ENCODE measurements at places on chromosomes 12 and 14.

DNA sequence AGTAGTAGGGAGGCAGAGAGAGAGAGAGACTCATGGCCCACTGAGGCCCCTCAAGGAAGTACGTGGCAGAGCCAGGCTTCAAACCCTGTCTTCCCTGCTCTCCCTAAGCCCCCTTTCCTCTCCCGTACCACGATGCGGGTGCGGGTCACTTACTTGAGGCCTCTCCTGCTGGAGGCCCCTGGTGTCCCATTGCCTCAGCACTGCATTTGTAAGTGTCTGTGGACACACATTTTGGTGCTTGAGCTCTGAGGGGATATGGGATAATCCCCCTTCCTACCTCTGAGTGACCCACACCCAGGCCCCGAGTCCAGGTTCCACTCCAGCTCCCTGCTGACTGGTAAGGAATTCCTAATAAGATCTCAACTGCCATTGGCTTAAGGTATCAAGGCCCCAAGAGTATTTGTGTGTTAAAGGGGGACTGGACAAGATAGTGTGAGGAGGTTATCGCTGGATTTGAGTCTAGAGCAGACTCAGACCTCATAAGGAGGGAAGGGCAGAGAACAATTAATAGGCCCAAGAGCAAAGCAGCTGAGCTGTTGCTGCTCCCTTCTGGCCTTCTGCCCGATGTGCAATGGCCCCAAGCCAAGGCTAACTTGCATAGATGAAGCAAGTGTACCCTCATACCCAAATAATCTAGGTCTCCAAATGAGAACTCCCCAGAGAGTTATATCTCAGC, 71.9 kb downstream of the CRACR2A start:
- no peak for DNase-seq

- DNase-seq, result no peak
Observed at GRCh38 chr14:85093631-85094330, 436.2 kb upstream of the FLRT2 start.

DNA sequence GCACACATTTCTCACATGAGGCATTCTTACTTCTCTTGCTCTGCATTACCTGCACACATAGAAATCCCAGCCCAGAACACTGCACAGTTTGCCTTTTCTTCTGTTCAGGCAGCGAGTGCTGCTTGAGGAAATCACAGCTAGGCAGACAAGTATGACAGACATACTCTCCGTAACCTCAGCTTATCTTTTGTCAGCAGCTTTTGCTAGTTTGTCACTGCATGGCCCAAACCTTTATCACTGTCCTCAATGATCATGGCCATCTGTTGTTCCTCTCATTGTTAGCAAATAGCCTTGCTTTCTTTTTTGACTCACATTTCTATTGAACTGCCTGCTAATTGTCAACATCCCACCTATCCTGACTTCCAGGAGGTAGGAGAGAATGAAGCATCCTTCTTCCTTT, 5.3 kb downstream of the ZNF10 start:
- no peak for DNase-seq

DNA sequence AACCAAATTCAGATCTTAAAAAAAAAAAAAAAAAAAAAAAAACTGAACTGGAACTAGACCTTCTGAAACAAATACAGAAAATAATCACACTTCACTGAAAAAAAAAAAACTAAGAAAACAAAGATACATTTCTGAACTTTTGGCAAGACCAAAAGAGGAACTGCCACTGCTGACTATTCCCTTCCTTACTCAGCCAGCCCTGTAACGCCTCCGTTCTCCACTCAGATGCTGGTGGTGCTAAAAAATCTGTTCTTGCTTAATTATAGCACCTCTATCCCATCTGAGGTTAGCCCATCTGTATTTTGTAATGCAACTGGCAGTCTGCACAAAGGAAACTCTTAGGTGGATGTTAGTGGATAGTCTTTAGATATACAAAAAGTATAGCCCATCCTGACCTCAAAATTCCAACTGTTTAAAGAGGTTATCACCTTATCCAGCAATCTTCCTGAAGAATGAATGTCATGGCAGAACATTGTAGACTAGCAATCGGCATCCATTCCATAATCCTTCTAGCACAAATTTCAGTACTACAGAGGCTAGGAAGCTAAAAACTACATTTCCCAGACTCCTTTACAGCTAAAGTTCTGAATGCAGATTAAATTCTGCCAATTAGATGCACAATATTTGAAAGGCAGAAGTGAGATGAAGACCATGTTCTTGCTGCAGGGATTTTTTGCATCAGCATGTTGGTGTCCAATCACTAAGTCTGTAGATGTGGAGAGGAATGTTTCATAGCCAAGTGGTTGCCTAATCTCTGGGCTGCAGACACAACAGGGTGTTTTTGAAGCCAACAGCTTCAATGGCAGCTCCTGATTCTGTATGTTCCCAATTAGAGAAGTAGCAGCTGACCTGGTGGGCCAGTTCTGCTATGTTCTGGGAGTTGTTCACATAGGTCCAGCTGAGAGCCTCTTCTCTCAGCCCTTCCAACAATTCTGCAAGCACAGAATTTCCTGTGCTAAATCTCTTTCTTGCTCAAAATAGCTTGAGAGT, 5.7 kb downstream of the MAP3K9 start:
- no peak for DNase-seq

GRCh38 chr12:80829767-80830166, 108.0 kb downstream of the LIN7A start:
- no peak for DNase-seq

All from stimulated activated CD4-positive, alpha-beta T cell treated with anti-CD3 and anti-CD28 coated beads, Interleukin-15, amount 100 ng/mL, for 1 hour (primary cell).